Eye (tissue), 1 donor: ENCODE measurements at places on chromosomes 5 and 9.

DNA sequence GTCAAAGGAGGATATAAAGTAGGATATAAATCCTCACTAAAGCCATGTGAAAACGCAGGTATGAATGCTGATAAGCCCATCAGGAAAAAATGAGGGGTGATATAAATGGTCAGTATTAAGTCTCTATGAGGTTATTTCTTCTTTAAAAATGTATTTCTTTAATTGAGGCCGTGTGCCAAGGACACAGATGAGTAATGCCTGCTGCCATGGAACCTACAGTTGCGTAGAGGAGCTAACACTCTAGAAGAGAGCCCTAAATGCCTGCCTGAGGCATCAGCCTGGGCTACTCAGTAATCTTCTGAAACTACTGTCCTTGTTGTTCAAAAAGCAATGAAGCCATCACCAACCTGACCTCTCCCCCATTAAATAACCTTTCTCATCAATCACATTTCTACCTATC is 84.9 kb downstream of the KLHL3 start:
- no peak for DNase-seq

- DNase-seq = no peak
These were observed 7.7 kb upstream of the TRAF1 start for GRCh38 chr9:120934281-120934680.

DNA sequence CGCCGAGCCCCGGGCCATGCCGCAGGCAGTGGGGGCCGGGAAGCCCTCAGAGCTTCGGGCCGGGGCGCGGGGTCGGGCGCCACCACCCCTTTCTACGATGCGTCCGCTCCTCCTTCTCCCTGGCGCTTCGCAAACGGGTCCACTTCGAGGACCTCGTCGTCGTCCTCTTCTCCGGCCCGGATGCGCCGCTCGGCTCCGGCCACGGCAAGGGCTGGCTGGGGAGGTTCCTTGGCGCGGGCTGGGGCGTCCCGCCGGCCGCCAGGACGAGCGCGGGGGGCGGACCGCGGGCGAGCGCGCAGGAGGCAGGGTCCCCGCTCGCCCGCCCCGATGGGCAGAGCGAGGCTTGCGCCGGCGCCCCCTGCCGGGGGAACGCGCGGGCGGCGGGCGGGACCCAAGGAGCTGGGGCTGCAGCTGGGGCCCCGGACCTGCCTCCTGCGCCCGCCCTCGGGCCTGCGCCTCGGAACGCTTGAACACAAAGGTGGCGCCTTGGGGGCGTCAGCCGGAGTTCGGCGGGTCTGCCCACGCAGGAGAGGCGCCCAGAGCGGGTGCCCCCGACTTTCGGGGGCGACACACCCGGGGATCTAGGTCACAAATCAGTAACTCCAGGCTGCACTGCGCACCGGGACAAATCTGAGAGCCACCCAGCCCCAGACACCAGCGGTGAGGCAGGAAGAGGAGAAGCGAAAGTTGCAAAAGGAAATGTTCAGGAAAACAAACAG is at the start of gene ROR2:
TSS of gene ROR2 (minus strand) at position 283 of the 719 bp plus-strand sequence.
- DNase-seq = peak; percentile 92

DNA sequence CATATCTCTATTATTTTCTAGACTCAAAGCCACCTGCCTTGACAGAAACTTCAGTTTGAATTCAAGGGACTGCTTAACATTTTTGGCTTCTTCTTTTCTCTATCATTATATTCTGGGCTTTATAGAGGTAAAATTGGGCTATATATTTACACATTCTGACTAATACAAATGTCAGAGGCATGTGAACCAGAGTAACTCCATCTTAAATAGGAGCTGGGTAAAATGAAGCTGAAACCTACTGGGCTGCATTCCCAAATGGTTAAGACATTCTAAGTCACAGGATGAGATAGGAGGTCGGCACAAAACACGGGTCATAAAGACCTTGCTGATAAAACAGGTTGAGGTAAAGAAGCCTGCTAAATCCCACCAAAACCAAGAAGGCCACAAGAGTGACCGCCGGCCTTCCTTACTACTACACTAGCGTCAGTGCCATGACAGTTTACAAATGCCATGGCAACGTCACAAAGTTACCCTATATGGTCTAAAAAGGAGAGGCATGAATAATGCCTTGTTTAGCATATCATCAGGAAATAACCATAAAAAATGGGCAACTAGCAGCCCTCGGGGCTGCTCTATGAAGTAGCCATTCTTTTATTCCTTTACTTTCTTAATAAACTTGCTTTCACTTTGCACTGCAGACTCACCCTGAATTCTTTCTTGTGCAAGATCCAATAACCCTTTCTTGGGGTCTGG is 44.8 kb upstream of the COX7C start:
- no peak for DNase-seq

DNA sequence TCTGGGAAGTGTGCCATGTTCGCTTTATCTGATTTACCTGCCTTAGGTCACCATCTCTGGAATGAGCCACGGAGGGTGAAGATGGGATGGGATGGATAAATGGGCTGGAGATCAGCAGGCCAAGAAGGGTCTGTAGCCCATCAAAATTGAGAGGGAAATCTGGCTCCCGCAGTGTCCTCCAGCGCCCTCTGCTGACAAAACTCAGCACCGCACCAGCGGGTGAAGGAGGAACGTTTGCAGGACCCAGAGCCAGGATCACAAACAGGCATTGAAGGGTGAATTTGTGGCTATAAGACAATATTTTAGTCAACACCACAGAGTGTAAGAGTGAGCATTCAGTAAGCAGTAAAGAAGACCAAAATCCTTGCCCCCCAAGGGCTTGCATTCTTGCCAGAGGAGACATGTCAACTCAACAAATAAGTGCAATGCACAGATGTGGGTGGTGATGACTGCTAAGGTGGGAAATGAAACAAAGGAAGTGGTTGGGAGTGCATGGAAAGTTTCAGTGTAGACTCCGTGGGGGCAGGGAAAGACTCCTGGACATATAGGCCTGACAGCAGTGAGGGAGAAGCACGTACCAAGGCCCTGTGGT is 124.4 kb downstream of the TENT4A start:
- DNase-seq = no peak

DNA sequence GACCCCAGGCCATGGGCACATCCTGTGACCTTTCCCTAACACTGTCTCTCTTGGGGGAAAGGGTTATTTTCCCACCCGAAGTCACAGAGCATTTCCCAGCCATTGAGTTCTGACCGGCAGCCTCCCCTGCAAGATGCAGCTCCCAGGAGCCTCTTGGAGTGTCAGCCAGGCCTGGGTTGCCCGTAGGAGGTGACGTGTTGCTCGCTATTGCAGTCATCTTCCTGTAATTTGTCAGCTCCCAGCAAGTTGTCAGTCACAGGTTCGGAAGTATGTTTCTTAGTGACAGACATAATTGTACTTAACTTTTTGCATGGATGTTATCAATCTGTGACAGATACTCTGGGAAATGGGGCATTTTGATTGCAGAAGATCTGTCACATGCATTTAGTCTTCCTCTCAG is 74.5 kb downstream of the MVB12B start:
- DNase-seq = no peak
